ENCODE measurements at places on chromosomes 16 and 17. TPM values are rescaled to one million over a fixed set of nuclear protein-coding genes. Genes with fewer than 3 reads are reported as not detected.
A peak's percentile ranks its signal among the peaks of the same experiment; 100 is the strongest.

MYH1 gene
- total RNA-seq, result not detected

DNA sequence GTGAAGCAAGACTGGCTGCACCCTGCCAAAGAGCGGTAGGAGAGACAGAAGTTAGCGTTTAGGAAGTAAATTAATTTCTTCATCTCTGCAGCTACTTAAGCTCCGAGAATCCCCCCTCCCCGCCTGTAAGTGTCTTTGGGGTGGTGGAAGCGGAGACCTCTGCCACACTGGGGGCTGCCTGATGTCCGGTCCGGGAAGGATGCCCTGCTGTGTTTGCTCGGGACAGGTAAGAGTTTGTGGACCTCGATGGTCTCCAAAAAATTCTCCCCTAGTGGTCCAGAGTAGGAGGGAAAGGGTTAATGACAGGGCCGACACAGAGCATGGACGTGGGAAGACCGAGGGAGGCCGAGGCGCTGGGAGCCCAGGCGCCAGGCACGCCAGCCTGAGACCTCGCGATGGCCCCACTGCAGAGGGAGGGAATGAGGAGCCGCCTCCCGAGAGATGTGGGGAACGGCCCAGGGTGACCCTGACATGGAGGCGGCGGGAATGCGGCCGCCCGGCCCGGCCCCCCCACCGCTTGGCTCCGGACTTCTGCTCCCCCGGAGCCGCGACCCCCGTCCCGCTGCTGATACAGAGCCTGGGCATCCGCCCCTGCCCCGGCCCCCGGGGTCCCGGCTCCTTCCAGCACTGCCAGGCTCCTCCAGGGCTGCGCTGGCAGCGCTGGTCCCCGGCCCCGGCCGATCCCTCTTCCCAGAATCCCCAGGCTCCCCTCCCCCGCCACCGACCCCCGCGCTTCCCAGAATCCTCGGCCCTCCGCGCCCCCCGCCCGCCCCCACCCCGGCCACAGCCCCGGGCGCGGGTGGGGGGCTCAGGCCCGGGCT is 680 bp downstream of the ZNF629 start:
- no peak for DNase-seq

DNA sequence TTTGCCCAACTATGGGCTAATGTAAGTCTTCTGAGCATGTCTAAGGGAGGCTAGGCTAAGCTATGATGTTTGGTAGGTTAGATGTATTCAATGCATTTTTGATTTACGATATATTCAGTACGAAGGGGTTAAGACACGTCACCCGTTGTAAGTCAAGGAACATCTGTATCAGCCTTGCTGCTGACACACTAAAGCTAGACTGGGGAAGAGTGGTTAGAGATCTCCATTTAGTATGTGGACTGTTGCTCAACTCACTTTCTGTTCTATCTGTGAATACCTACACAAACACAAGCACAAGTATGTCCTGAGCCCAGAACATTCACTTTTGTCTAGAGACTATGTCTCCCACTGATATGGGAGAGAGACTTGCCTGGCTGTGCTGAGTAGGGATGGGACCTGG is 71.5 kb downstream of the VMP1 start:
- DNase-seq, result no peak

GRCh38 chr16:81632392-81633146 is 146.5 kb upstream of the PLCG2 start:
- no peak for DNase-seq

GRCh38 chr16:11140098-11140375 is 116.0 kb downstream of the SOCS1 start:
- DNase-seq, result no peak

DNA sequence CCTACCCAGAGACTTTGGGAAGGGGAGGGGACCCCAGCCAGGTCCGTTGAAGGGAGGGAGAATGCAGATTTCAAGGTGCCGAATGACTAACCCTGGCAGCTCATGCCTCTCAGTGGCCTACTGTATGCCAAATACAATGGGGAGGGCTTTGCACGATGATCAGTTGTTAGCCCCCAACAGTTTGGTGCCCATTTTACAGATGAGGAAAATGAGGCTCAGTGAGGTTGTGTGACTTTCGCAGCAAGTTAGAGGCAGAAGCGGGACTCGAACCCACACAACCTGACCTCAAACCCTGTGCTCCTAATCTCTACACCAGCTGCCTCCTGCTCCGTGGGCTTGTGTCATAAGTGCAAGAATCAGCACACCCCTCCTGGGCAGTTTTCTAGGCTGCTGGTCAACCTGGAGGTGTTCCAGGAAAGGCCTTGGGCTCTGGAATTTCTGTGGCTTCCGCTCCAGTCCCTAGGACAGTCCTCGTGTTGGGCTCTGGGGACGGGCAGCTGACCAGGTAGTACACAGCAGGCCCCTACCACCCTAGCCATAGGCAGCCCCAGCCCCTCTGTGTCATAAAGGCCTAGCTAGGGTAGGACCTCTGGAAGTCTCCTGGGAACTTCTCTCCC is 11.9 kb upstream of the NAGPA start:
- no peak for DNase-seq

GRCh38 chr16:30094541-30095165 is 1.4 kb downstream of the YPEL3 start:
- no peak for DNase-seq

DNA sequence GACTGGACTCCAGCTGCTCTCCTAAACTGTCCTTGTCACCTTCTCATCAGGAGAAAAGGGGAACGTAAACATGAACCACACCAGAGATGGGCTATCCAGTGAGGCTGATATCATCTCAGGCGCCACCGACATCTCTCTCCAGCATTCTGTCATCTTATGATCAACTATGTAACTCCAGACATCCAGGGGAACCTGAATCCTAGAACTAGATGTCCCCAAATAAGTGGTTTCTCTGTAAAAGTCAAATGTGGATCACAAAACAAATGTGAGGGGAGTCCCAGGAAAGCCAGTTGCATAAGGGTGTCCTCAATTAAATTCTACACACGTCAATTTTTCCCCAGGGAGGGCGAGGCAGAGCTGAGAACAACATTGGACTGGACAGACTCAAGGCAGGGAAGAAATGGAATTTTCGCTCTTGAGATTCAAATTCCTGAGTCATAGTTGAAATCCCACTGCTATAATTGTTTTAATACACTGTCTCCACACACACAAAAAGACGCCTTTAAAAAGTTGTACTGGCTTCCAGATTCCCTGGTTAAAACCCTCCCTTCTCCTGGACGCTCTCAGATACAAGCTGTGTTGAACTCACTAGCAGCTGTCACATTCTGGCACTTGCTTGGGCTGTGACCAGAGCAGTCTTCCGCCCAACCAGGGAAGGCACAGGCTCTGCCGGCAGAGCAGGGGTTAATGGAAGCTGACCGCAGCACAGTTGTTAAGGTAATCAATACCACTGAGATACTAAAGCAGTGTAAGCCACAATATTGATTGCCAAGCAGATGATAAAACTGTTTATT is 62.6 kb downstream of the ZFHX3 start:
- DNase-seq, result no peak

DNA sequence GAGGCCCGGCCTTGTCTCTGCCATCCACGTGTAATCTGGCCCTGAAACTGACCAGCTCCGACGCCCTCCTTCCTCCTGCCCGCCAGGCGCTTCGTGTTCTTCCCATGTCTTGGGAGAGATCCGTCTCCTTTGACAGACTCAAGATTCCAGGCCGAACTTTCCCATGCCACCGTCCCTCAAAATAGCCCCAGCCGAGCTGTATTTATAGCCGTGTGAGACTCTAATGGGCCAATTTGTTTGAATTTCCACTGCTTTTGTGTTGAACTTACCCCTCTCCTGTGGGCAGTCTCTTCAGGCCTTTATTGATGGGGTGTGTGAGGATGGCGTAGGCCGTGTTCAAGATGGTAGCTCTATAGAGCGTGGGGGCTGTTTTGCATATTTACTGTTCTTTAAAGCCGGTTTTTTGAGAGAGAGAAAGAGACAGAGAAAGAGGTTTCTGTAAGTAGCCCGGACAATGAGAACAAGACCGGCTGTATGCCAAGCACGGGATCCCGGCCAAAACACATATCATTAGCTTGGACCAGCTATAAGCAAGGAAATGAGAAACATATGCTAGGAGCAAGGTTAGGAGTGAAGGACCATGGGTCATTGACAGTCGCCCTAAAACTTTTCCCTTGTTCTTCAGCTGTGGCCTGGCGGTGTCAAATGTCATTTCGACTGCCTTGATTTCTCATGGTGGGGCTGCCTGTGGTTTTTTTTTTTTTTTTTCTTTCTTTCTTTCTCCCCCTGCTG is 124.5 kb upstream of the ZFHX3 start:
- DNase-seq, result no peak

GRCh38 chr17:79728169-79728907 is 2.4 kb upstream of the ENPP7 start:
- peak; percentile 94 for DNase-seq

- DNase-seq, result no peak
Measured at GRCh38 chr17:50469208-50469605, 527 bp upstream of the CHAD start.

All from OCI-LY7 (cell line).